ENCODE measurements at places on chromosomes 6 and 20.

GRCh38 chr20:61424628-61425420 lies 172.8 kb downstream of the CDH4 start:
- no peak for DNase-seq

DNA sequence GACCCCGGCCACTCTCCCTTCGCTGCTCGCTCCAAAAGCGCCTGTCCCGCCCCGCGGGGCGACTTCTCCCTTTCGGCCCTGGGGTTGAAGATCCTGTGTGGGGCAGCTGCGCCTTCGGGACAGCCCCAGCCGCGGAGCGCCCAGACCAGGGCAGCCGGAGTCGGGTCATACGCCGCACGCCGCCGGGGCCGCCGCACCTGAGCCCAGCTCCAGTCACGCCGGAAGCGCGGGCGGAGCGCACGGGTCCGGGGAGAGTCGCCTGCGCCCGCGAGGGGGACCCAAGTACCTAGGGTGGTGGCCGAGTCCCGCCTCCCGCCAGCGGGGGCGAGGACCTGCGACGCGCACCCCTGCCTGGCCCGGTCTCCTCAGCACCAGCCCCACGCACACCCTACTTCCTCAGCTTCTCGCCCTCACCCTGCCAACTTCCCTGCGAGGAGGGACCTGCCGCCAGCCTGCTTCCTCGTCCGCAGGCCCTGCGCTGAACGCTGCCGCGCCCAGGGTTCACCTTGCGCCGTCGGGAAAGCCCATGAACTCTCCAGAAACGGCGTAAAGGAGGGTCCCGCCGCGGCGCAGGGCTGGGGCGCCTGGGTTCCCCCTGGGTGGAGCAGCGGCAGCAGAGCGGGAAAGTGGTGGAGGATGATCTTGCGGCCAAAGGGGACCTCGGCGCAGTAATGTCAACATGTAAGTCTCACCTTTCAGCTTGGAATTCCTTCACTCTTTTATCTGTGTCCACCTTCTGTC lies at the start of gene ADGRG6:
Gene ADGRG6 (plus strand): TSS at position 357 of the 741 bp plus-strand sequence. CDS start 323 bp downstream, at position 680.
- DNase-seq: no peak

GRCh38 chr6:37866590-37867507 lies 47.3 kb downstream of the ZFAND3 start:
- DNase-seq: no peak

- DNase-seq: no peak
Measured at GRCh38 chr6:34319471-34319885, 70.7 kb upstream of the SMIM29 start.

DNA sequence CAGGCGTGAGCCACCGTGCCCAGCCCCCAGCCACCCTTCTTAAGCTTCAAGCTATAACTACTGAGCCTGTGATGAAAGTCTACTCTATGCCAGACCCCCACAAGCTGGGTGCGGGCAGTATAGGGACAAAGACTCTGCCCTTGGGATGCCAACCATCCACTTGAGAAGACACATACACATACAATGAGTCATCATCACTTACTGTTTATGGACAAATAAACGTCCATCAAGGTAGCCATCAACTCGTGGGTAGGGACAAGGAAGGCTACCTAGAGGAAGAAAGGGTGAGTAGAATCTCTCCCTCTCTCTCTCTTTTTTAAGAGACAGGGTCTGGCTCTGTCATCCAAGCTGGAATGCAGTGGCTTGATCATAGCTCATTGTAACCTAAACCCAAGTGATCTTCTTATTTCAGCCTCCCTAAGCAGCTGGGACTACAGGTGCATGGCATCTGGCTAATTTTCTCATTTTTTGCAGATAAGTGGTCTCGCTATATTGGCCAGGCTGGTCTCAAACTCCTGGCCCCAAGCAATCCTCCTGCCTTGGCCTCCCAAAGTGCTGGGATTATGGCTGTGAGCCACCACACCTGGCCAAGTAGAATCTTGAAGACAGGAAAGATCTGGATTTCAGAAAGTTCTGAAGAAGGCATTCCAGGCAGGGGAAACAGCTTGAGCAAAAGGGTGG lies 2.6 kb upstream of the TP53INP2 start:
- DNase-seq: no peak

- DNase-seq: no peak
Measured at GRCh38 chr6:118319894-118320649, 228.0 kb upstream of the PLN start.

- no peak for DNase-seq
Measured at GRCh38 chr6:13116155-13116554, 212.2 kb downstream of the TBC1D7 start.

DNA sequence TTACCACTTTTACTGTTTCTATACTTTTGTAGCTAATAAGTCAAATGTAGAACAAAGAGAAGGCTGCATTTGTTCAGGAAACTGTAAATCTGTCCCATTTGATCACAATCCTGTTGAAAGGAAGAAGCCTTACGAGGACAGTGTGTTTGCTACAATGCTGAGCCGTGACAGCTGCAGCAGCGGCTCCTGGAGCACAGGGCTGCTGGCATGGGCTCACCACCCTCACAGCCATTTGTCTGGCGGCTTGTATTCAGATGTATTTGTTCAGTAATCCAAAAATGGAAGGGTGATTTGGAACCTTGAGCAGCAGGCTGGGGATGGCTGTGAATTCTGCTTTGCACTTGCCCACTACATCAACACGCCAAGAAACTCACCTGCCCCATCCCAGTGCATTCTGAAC lies 5.7 kb downstream of the TUBB2A start:
- no peak for DNase-seq

DNA sequence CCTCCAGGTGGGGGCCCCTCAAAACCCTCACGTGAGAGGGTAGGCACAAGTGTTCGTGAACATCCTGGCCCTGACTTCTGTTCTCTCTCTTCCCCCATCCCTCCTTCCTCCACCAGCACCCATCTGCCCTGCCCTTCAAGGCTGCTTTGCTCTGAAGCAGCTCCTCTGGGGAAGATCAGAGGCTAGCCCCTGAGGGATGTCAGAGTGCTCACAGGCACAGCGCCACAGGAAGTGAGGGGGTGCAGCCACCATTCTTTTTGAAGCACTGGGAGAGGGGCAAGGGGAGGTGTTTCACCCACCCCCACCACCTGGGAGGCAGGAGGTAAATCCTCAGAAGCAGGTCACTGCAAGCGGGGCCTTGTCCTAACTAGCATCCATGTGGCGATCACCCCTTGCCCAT lies 11.4 kb downstream of the MOCS1 start:
- no peak for DNase-seq

- no peak for DNase-seq
Measured at GRCh38 chr20:53212018-53212417, 239.9 kb downstream of the TSHZ2 start.

All from stimulated activated CD4-positive, alpha-beta T cell treated with anti-CD3 and anti-CD28 coated beads, Interleukin-15, amount 100 ng/mL, for 1 hour (primary cell).